ENCODE measurements at places on chromosomes 11 and 22.

DNA sequence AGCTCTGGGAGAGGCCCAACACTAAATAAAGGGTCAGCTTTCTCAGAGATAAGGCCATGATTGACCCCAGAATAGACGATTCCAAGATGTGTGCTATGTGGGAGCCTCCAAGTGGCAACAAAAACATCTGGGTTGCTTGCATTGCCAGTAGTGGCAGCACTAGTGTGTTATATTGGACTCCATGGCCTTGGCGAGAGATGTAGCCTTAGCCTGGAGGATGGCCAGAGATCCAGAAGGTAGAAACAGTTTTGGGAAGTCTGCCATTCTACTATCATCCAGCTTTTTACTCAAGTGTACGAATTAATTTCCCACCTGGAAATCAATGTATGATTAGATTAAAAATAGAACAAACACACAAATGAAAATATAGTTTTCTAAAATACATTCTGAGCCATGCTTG, 3.0 kb downstream of the OR8D4 start:
- DNase-seq, result no peak

GRCh38 chr11:29996016-29996415, 20.8 kb downstream of the KCNA4 start:
- DNase-seq, result no peak

GRCh38 chr11:92204731-92205130, 19.9 kb upstream of the FAT3 start:
- no peak for DNase-seq

GRCh38 chr22:27201741-27202140, 544.4 kb downstream of the MIAT start:
- DNase-seq, result no peak

GRCh38 chr11:26187639-26188038, 144.3 kb upstream of the ANO3 start:
- no peak for DNase-seq

DNA sequence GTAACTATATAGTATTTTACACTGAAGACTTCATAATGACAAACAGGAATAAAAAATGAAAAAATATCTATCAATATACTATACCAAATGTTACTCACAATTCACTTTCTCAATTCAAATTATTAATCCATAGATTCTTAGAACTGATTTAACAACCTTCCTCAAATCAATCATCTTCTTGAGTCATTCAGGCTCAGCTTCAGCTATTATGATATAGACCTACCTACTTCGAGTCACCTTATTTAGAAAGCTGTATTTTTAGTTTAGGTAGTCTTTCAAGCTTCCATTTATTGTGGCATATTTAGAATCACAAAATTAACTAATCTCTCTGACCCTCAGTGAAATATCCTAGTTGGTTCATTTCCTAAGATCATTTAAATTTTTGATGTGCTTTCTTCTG, 8.2 kb downstream of the CREBZF start:
- no peak for DNase-seq

DNA sequence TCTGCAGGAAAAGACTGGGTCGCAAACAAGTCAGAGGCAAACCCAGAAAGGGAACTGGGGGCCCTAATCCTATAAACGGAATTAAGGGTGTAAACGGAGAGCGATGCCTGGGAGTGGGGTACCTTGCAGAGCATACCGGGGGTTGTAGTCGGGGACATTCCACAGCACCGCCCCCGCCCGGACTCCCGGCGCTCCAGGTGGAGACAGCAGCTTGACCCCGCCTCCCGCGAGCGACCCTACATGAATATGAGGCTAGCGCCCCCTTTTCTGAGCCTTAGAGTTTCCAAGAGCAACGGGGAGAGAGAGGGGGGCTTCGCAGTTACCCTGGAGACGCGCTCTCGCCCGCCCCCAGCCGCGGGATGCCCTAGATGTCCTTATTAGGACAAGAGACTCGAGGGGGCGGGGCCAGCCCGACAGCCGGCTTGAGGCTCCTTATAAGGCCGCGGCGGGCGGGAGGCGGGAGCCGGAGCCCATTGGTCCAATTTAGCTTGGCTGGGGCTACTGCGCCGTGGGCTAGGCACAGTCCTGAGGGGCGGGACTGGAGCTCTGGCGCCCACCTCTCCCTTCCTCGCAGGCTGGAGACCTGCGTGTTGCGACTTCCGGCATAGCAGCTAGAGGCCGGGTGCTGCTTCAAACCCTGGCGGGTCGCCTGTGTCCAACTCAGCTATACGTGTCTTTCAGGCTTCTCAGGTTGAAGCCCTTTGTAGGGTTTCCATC, 980 bp upstream of the MUS81 start:
- peak; percentile 99 for DNase-seq

GRCh38 chr11:61273178-61274078, 21.7 kb downstream of the VWCE start:
- DNase-seq, result no peak

GRCh38 chr11:130573767-130574166, 125.3 kb downstream of the ADAMTS15 start:
- DNase-seq, result no peak

- DNase-seq, result no peak
Measured at GRCh38 chr11:117475716-117476530, 148.3 kb downstream of the CEP164 start.

GRCh38 chr11:126336671-126337101, 18.8 kb upstream of the ST3GAL4 start:
- no peak for DNase-seq

GRCh38 chr11:125724125-125724524, 22.0 kb upstream of the PATE1 start:
- DNase-seq, result no peak

DNA sequence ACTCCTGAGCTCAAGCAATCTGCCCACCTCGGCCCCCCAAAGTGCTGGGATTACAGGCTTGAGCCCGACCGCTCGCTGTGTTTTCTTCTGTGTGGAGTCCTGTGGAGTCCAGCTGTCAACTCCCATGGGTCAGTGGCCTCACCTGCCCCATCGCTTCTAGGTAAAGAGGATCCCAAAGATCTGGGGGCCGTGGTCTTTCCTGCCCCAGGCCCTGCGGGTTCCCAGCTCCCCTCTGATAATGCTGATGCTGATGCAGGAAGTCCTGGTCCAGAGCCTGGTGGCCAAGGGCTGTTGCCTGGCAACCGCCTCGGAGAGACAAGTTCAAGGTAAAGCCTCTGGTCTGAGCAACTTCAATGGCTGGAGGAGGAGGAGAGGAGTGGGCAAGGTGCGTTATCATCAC, 9.6 kb downstream of the SSTR3 start:
- no peak for DNase-seq

DNA sequence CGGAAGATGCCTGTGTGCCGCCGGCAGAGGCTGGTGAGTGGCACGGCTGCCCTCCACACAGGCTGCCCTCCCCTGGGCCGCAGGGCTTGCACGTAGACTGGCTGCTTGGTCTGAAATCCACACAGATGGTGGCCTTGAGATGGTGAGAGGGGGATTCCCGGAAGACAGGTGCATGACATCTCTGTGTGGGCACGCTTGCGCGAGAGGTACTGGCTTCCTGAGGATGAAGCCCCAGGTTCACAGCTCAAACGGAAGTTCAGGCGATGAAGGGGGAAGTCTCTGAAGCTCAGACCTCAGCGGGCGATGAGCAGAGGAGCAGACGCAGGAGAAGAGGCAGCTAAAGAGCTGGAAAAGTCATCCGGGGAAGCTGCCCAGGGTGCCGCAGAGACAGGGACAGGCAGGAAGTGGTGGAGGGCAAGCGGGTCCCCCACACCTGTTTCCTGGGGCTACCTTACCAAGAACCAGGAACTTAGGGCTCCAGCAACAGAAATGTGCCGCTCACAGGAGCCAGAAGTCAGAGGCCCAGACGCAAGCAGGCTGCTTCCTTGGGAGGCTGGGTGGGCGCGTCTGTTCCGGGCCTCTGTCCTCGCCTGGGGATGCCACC, 7.2 kb downstream of the CRELD2 start:
- no peak for DNase-seq

DNA sequence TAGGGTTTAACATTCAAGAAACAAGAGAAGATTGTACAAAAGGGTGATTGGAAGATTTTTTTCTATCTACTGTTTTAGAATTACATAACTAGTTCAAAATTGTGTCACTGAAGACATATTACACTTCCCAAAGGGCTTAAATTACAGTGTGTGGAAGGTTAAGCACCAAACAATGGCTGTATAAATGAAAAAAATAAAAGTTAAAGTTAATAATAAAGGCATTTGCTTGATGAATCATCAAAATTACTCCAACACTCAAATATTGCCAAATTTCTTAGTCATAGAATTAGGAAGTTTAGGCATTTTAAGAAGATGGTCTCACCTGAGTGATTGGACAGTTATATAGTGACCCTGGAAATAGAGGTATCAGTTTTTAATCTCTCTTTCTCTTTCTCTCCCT, 227.6 kb upstream of the CARD18 start:
- no peak for DNase-seq

DNA sequence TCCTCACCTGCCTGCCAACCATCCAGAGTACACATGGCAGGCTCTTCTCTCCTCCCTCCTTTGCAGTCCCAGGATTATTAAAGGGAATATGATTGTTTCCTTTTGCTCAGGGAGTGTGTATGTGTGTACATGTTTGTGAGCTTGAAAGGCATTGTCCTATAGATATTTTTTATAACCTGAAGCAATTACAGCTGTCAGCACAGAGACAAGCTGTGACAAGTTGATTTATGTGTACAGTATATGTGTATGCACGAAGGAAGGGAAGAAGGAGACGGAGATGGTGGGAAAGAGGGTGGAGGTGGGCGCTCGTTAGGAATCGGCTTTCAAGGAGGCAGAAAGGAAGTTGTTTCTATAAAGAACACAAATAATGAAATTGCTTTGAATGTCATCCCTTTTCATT, 537.0 kb downstream of the NTM start:
- no peak for DNase-seq

DNA sequence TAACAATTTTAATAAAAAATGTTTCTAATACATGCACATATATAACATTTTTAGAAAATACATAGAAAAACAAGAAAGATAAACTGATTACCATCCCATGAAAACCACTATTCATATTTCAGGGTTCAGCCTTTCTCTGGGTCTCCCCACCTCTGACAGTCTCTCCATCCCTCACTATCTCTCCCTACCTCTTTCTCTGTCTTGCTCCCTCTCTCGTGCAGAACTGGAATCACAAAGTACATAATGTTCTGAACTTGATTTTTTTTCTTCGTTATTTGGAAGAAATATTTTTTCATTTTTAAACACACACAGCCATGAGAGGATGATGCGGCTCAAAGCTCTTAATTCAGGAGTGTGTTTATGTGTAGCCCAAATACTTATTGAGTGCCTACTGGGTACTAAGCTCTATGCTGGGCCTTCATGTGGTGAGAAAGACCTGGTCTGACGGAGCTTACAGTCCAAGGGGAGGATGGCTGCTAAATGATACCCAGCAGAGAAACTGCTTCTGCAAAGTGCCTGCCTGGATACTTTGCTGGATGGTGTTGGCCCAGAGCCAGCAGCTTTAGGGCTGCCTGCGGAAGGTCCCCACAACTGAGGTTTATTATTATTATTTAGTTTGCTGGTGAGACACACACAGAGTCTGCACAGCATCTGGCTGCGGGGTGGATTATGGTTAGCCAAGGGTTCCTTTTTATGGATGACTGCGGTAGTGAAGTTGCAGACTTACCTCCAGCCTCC, 42.6 kb downstream of the SC5D start:
- DNase-seq, result no peak

DNA sequence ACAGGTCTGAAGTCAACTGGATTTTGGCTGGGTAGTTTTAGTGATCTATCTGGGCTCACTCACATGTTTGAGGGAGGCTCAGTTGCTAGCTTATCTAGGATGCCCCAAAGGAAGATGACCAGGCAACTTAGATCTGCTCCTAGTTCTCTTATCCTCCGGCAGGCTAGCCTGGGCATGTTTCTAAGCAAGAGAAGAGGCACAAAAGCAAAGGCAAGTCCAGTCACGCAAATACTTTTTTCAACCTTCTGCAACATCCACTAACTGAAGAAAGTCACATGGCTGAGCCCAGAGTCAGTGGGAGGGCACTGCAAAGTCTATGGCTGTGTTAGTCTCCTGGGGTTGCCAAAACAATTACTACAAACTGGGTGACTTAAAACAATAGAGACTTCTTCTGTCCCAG, 32.9 kb upstream of the FSHB start:
- no peak for DNase-seq

- no peak for DNase-seq
Measured at GRCh38 chr11:111298413-111299100, at the start of gene POU2AF3. POU2AF3 (plus strand) TSS chr11:111298546; CDS start chr11:111298582, 36 bp downstream.

DNA sequence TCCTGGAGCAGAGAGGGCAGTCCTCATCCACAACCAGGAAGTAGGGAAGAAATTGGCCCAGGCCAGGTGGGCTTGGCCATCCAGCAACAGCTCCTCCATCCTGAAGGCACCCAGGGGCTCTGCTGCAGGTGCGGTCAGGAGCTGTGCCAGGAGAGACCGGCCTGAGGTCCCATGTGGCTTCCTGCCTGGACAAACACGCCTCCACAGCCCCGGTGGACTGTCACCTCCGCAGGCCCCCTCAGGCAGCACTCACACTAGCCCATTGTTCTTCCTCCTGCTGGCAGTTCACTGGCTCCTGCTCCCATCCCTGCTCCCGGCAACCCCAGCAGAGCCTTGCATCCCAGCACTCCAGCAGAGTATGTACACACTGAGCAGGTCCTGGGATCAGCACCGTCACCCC, 16.0 kb upstream of the POU2AF1 start:
- DNase-seq, result no peak

DNA sequence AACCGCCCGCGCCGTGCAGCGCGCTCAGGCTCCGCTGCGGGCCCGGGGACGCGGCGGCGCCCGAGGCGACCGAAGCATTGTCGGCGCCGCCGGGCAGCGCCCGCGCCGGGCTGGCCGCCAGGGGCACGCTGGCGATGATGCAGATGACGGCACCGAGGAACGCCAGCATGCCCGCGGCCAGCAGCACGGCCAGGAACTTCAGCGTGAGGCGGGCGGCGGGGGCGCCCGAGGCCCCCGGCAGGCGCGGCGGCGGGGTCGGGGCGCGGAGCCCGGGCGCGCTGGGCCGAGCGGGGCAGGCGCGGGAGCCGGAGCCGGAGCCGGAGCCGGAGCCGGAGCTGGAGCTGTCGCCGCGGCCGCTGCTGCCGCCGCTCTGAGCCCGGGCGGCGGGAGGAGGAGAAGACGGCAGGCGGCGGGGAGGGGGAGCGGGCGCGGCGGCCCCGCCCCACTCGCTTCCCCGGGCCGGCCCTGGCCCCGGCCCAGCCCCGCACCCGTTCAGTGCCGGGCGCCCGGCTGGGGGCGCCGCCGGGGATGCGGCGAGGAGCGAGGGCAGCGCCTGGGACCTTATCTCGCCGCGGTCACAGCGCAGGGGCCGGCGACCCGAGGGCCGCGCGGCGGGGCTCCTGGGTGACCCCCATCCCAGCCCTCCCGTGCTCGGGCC, at the start of gene NPTXR:
NPTXR (minus strand) TSS at position 372 of the 658 bp plus-strand sequence.
- DNase-seq, result peak; percentile 25

Data from NCI-H510A (cell line).